ENCODE measurements at places on chromosomes 1 and 21. TPM values are rescaled to one million over a fixed set of nuclear protein-coding genes. Genes with fewer than 3 reads are reported as not detected.

Gene C1orf141
- polyA plus RNA-seq, result not detected

Gene MEGF6
- 9.0 TPM for polyA plus RNA-seq

Gene TAS1R2
- not detected for polyA plus RNA-seq

Gene TRNP1
- polyA plus RNA-seq, result 8.1 TPM

DNA sequence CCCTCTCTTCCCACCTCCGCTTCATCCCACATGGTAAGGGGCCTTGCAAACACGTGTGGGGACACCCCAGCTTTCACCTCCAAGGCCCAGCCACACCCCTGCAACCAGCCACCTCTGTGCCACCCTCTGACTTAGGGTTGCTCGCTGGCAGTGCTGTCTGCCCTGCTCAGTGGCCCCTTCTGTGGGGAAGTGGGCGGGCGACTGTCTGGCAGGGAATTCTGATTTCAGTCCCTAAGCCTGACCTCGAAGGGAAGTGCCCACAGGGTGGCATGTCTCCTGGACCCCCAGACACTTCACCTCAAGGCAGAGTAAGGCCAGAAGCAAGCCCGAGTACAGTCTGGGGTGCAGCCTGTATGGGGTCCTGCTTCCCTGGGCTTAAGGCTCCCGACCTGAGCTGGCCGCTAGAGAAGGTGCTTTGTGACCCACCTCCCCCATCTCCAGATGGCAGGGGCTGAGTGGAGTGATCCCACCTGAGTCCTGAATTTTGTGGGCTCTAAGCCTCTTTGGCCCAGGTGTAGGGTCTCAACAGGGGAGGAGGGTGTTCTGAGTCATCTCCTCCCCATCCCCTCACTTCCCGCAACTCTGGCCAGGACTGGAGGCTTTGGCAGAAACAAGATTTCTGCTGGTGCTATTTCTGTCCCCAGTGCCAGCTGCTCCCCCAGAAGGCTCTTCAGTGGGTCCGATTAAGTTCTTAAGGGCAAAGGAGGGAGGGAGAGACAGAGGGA is 7.0 kb downstream of the RD3 start:
- no peak for DNase-seq

- no peak for DNase-seq
Measured at GRCh38 chr1:15958793-15959192, 17.1 kb downstream of the ZBTB17 start.

DNA sequence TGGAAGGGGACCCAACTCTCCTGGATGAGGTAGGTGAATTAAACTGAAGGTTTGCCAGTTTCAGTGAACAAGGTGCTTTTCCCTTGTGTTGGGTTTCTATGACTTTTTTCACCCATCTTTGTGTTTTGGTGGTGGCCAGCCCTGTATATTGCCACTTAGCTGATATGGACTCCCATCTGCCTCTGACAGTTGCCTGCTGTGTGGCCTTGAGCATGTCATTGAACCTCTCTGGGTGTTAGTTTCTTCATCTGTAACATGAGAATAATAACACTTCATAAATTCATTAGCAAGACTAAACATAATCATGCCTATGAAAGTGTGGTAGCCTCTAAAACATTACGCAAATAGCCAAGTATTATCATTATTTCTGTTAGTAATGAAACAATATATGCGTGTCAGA is 141.7 kb downstream of the PBX1 start:
- no peak for DNase-seq

- DNase-seq, result no peak
Measured at GRCh38 chr1:84800090-84801073, 92.6 kb downstream of the LPAR3 start.

- no peak for DNase-seq
Measured at GRCh38 chr1:70993798-70994197, 53.8 kb downstream of the PTGER3 start.

DNA sequence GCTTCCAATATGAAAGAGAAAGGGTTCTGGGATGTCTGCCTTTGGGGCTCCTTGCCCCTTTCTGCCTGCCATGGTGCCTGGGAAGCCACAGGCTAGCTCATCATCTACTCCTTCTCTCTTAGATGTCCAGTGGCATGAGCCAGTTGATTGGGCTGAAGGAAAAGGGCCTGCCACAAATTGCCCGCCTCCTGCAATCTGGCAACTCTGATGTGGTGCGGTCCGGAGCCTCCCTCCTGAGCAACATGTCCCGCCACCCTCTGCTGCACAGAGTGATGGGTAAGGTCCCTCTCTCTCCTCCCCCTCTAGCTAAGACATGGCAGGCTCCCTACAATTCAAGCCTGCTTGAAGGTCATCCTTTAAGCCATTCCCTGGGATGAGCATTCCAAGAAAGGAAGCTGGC is 41.0 kb downstream of the PKP1 start:
- DNase-seq, result no peak

Data from right renal pelvis (tissue), 4 donors.